ENCODE measurements at places on chromosomes 7 and 10.

- no peak for DNase-seq
These were observed 88.9 kb upstream of the PAX2 start for GRCh38 chr10:100656454-100656853.

GRCh38 chr10:129277084-129277483 is 190.0 kb upstream of the MGMT start:
- DNase-seq = no peak

GRCh38 chr10:124649214-124649613 is 95.0 kb downstream of the FAM53B start:
- DNase-seq = no peak

- DNase-seq = no peak
These were observed 69.7 kb downstream of the CFAP46 start for GRCh38 chr10:132872658-132873057.

DNA sequence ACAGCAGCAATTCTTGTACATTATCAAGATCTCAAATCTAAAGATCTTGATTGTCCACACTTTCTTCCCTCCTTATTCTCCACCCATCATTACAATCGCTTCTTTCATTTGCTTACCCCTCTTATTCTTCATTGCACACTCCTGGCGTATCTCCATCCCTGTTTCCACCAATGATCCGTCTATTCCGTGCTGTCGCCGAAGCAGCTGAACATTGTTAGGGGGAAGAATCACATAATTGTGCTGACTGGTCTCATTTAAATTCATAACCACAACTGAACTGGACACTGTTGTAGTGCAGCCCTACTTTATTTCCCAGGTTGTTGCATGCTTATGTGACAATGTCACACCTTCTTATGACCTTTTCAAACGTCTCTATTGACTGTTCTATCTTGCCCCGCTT is 18.9 kb upstream of the NRP1 start:
- no peak for DNase-seq

GRCh38 chr10:91206837-91207474 is 13.5 kb upstream of the PCGF5 start:
- no peak for DNase-seq

DNA sequence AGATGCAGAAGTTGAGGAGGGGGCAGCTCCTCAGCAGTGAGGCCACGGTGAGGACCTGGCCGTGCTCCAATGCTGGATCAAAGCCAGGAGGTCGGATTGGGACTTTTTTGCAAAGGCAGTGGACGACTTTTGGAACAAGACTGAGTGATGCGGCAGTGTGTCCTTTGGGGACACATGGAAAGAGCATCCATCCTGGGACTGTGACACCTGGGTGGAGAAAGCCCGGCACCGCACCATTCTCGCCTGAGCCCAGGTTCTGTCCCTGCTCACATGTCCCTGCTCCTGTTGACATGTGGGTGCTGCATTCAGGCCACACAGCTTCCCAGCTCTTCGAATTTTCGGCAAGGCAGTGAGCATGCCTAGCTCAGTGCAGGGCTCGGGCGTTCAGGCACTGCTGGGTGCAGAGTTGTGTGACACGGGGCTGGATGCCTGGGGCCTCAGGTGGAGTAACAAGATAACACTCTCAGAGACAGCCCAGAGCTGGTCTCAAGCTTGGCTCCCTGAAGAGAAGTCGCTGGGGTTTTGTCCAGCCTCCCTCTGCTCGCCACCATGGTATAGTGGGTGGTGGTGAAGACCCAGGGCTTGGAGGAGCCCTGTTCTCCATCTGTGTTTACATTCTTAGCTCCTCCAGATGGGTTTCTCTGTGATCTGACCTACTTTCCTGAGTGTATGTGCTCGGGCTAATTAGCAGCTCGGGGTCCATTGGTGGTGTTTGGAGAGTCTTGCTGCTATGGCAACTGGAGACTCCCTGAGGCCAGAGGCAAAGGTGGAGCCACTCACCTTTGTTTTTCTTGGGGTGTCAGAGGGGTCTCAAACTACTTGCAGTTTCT is 111.7 kb upstream of the BTBD16 start:
- DNase-seq = peak; percentile 58

DNA sequence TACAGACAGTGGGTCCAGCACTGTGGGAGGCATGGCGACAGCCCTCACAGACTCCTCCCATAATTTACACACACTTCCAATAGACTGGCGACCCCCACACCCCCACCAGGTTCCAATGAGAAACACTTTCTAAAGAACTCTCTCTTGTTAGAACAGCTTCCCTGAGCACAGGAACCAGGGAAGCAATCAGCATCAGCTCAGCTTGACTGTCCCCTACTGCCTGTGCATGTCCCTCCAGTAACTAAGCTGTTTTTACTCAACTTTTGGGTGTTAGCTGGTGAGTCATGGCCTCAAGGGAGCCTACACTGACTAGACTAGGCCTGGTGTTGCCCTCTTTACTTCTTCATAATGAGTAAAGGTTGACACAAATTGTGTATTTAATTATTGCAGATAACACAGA is 32.6 kb upstream of the HERPUD2 start:
- DNase-seq = no peak

DNA sequence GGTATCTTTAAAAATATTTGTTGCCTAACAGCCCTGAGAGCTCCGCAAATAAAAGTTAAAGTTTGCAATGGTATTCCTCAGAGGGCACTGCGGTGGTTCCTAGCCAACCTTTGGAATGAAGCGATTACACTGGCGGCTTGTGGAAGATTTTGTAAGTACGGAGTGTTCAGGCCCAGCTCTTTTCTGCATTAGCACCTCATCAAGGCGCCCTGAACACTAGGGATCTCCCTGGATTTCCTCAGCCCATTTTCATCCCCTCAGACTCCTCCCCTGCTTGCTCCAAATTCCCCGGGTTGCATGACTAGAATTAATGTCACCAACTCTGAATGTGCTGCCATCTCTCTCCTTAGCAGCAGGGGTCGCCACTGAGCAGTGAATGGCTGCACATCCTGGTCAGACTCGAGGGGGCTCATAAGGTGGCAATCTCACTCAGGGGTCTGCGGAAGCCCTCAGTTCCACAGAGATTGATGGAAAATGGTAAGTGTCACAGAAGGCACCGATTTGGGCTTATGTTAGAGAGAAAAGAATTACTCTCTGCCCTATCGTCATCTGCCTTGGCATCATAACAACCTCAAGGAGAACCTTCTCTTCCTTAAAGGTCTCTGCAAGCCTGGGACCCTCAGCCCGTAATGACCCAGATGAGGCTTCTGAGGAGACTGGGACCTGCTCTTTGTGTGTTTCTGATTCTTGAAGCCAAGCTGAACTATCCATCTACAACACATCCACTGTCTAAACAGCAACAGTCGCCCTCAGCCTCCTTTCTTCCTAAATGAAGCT is 262.8 kb upstream of the AOAH start:
- DNase-seq = peak; percentile 90

DNA sequence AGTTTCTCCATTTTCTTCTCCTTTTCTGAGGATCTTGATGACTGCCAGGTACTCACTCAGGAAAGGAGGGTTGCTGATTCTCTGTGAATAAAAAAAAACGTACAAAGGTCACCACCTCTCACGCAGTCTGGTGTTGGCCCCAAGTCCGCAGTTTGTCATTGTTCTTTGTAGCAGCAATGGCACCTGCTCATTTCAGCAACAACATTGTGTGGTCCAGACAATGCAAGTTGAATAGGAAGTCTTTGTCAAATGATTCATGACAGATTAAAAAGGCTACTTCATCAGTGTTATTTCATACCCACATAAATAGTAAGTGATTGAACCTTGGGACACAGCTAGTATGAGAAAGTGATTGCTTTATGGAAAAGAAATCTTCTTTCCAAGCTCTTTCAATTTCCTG is 653.5 kb upstream of the MGMT start:
- no peak for DNase-seq

DNA sequence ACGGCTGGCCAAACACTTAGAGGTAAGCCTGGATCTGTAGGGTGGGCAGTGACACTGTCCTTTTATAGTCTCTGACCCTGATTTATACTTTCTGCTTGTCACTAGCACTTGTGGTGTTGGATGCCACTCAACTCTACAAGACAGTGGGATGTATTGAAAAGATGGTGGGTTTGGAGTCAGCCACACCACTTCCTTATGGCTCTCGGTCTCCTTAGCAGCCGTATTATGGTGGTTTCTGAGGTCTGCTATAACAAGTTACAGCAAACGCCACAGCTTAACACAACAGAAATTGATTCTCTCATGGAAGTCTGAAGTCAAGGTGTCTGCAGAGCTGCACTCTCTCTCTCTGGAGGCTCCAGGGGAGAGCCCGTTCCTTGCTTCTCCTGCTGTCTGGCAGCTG is 14.7 kb downstream of the ITIH2 start:
- no peak for DNase-seq

DNA sequence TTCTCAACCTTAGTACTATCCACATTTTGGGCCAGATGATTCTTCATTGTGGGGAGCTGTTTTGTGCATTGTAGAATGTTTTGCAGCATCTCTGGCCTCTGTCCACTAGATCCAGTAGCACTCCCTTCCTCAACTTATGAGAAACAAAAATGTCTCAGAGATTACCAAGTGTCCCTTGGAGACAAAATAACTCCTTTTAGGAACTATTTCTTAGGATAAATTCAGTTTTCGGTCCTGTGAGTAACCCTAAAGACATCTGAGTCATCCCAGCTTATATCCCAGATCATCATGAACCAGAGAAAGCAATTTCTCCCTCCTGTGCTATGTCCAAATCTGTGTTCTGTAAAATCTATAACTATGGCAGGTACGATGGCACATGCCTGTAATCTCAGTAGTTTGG is 266.6 kb upstream of the PHYHIPL start:
- no peak for DNase-seq

GRCh38 chr10:79026806-79027146 is 42.0 kb upstream of the ZMIZ1 start:
- DNase-seq = no peak

- DNase-seq = peak; percentile 13
These were observed 141.9 kb downstream of the RPS24 start for GRCh38 chr10:78175444-78176015.

- DNase-seq = no peak
These were observed 33.1 kb downstream of the SUV39H2 start for GRCh38 chr10:14911801-14912200.

GRCh38 chr10:35409094-35409582 is 72.8 kb downstream of the CCNY start:
- no peak for DNase-seq

- no peak for DNase-seq
These were observed 146.6 kb downstream of the CTNNA3 start for GRCh38 chr10:67549390-67549789.

GRCh38 chr7:83614112-83614511 is 34.8 kb downstream of the SEMA3E start:
- no peak for DNase-seq

- DNase-seq = no peak
These were observed 10.2 kb downstream of the ANXA11 start for GRCh38 chr10:80195046-80195574.

- no peak for DNase-seq
These were observed 33.2 kb downstream of the CNNM2 start for GRCh38 chr10:102951316-102951715.

DNA sequence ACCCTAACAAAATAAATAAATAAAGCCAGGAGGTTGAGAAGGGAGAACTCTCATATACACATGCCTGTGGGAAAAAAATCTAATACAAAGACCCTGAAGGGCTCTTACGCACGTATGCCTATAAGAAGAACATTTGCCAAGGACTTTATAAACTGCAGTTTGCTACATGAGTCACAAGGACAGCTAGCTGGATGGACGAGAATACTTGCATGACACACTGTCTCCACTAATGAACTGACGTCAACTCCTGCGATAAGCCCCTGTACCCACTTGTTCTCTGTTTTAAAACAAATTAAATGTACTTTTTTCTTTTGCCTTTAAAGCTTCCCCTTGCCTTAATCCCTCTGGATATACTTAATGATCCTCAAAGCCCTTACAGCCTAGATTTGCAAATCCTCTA is 374.6 kb upstream of the GHITM start:
- DNase-seq = peak; percentile 1

All from mesendoderm (in vitro differentiated cells).